ENCODE measurements at places on chromosomes 12 and 14.
A peak's percentile ranks its signal among the peaks of the same experiment; 100 is the strongest.

DNA sequence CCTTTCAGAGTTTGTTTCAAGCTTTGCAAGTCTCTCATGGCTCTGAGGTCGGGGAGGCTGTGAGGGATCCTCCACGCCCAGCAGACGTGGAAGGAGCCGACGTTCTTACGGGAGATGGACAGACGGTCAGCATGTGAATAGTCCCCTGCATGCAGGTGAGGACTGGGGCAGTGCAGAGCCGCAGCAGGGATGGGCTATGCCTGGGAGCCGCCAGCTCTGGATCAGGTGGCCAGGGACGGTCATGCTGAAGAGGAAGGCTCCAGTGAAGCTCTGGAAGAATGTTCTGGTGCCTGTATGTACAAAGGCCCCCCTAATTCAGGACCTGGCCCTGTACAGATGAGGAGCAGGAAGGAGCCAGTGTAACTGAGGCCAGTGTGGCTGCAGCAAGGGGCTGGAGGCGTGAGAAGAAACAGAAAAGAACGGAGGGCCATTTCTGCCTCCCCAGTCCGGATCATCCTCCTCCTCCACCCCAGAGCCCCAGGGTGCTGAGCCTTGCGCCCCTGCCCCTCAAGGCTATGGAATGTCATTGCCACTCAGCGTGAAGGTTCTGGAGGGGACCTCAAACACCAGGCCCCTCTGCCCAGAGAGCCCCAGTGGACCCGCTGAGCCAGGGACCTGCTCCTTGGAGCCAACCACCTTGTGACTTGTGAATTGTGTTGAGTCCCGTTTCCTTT is 96.8 kb upstream of the DIO3 start:
- DNase-seq: no peak

GRCh38 chr12:105113094-105113493 is 5.6 kb downstream of the WASHC4 start:
- no peak for DNase-seq

DNA sequence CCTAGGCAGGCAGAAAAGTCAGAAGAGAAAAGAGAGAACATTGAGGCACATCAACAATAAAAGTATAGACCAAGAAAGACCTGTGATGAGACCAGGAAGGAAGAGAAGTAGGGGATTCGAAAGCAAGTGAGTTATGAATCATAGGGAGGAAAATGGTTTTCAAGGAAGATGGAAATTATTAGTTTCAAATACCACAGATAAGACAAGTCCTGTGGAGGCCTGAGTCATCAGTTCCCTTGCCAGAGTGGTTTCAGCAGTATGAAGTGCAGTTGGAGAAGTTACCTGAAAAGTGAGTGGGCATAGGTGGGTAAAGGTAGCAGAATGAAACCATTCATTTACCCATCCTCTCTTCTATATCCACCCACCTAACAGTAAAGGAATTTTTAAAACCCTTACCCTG is 25.2 kb upstream of the TSPAN8 start:
- DNase-seq: no peak

DNA sequence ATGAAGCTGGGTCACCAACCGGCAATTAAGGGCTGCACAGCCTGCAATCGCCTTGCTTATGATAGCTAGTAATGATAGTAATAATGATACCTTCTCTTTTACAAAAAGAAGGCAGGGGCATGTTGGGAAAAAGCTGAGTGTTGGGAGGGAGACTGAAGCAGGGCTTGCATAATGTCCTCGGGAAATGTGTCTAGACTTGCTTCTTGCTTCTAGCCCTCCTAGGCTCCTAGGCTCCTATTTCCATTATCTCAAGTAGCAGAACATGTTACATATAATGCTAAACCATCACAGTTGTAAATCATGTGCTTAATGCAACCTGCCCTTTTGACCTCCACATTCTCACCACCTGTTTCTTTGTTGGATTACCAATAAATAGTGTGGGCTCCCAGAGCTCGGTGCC is 18.7 kb downstream of the RERGL start:
- DNase-seq: no peak

DNA sequence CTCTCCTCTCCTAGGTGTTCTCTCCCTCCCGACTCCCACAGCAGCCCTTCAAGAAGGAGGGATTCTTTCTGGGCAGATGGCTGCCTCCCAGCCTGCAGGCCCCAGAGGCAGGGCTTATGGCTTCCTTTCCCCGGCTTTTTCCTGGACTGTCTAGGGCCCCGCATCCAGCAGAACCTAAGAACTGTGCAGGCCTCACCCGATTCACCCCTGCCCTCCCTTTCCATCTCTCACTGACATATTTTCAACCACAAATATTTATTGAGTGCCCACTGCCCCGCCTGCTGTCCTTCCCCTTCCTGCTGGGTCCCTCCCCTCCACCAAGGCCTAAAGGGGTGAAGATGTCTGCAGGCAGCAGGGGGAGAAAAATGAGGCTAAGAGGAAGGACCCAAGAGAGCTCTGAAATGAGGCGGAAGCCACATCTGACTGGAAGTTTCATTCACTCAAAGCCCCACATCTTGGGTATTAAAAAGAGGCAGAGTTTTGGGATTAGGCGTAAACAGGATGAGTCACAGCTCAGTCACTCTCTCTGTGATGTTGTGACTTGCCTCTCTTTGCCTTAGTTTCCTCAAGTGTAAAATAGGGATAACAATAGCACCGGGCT is 2.9 kb downstream of the SCNN1A start:
- peak; percentile 55 for DNase-seq

DNA sequence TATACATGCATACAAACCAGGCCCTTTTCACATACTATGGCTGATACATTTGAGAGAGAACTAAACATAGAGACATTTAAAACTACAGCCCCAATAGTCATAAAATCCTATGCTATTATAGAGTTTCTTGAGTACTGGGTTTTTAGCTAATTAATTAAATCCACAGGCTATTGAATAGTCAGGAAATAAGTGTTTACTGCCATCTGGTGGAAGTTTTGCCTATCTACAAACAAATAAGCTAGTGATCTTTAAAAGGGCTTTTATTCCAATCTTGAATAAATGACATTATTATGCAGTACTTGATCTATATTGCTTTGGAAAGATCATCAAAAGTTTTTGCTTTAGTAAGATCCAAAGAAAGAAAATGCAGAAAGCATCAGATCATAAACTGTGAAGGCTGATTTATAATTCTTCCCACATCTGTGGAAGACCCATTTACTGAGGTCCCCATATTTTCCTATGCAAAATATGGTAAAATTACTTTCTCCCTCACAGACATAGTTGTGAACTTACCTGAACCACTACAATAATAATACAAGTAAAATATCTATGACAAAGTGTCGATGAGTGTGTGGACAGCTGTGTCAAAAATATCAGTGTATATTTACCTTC is 131.3 kb downstream of the ITPR2 start:
- DNase-seq: peak; percentile 8

DNA sequence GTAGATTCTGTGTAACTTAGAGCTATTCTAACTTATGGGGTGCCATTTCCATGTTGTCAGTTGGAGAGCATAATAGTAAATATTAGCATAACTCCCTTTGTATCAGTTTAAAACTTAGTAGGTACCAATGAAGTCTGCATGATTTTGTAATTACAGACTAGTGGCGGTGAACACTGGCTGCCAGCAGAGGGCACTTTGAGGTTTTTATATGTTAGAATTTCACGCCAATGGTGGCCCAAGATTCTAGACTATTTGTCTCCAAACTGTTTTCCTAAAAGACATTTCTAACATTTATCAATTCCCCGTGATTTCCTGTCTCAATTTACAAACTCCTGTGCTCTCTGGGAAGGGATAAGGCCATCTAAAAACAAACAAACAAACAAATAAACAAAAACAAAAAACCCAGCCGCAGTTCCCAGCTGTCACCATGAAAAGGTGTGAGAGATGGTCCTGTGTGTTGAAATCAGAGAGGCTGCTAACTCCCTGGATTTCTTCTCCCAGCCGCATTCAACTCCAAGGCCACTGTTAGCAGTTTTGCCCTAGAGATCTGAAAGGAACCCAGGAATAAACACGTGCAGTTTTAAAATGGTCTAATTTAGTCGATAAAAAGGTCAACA is 57.6 kb downstream of the BRMS1L start:
- DNase-seq: peak; percentile 28
